ENCODE measurements at places on chromosomes 11 and 22. TPM values are rescaled to one million over a fixed set of nuclear protein-coding genes. Genes with fewer than 3 reads are reported as not detected.

- H3K36me3 ChIP-seq = no peaks in the 10 kb centered on the region
- no peak overlapping the region for H3K4me3 ChIP-seq
- DNase-seq = no peak
- peaks cover 2% of the 10 kb centered on the region for H3K4me1 ChIP-seq
- no peak overlapping the region for H3K27ac ChIP-seq
Observed at GRCh38 chr11:28168718-28169117, 60.5 kb downstream of the METTL15 start.

DNA sequence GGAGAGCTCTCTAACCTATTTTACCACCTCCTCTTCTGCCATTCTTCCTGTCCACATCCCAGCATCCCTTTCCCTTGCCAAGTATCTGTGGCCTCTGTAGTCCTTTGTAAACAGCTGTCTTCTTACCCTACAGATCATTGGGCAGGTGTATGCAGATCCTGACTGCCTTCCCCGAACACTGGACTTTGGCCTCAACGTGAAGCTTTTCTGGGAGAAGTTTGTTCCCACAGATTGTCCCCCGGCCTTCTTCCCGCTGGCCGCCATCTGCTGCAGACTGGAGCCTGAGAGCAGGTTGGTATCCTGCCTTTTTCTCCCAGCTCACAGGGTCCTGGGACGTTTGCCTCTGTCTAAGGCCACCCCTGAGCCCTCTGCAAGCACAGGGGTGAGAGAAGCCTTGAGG lies 17.3 kb downstream of the PIK3IP1 start:
- no peak overlapping the region for H3K27ac ChIP-seq
- H3K4me3 ChIP-seq = no peak overlapping the region
- no peak for DNase-seq
- H3K27me3 ChIP-seq = no peaks in the 10 kb centered on the region

DNA sequence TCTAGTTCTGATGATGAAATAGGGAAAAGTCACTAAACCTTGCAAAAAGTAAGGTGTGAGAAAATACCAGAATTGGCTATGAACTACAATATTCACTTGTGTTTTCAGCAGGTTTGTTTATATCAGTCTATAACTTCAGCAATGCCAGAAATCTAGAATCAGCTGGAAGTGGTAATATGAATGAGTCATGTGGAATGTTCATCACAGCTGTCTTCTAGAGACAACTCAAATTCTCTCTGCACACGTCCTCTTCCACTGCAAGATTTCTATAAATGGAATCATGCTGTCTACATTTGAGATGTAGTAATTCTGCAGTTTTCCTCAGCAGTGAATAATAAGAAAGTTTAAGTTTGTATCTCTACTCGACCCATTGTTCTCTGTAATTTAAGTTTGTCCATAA lies 89.9 kb downstream of the OR4A15 start:
- H3K27me3 ChIP-seq = no peaks in the 10 kb centered on the region
- DNase-seq = no peak

- H3K27me3 ChIP-seq = no peaks in the 10 kb centered on the region
- no peak overlapping the region for H3K27ac ChIP-seq
- H3K4me1 ChIP-seq = peaks cover 49% of the 10 kb centered on the region
- H3K36me3 ChIP-seq = no peaks in the 10 kb centered on the region
- DNase-seq = no peak
- H3K4me3 ChIP-seq = no peak overlapping the region
Observed at GRCh38 chr11:122678406-122678805, 22.9 kb downstream of the UBASH3B start.

DNA sequence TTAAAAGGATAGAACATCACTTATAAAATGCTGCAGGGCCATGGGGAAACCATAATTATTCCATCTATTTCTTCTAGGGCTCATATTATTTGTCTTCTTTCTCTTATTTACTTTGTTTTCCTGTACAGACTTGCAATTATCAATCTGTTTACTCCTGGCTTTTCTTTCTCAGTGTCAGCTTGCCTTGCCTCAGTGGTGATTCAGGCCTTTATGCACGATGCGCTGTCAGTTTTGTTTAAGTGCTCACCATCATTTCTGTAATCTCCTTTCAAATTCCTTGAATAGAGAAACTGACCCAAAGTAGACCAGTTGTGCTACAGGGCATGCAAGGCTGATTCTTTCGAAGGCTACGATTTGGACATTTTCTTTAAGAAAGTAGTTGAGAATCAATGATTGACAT lies 4.7 kb downstream of the PDHX start:
- peaks cover 2% of the 10 kb centered on the region for H3K4me1 ChIP-seq
- H3K4me3 ChIP-seq = no peak overlapping the region
- H3K27ac ChIP-seq = no peak overlapping the region
- no peak for DNase-seq
- H3K36me3 ChIP-seq = peaks cover 3% of the 10 kb centered on the region

DNA sequence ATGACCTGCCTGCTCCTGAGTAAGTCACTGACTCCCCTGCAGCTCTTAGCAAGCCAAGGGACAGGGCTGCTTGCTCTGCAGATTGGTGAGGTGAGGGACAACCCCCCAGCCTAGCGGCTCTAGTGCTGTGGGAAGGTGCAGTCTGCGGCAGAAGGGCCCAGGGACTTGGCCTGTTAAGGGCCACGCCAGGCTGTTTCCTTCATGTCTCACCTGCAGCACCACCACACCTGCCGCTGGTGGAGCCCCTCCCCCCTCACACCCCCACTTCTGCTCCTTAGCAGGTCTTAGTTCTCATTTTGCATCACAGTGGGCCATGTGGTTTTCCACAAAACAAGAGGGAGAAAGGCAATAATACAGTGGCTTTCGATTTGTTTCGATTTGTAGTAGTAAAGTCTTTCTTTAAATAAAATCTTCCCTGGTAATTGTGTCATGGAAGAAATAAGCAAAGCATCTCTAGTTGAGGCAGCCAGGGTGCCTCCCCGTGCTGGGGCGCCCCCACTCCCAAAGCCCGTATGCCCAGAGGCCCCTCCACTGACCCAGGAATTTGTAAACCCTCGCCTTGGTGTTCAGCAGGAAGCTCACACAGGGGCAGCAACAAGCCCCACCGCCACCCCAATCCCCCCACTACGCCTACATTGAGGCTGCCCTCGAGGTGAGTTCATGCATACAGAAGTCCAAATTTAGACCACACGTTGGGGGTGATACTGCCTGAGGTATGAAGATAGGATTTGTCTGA lies 86.5 kb upstream of the CLDN5 start:
- no peak overlapping the region for H3K27ac ChIP-seq
- no peaks in the 10 kb centered on the region for H3K4me1 ChIP-seq
- no peaks in the 10 kb centered on the region for H3K27me3 ChIP-seq
- H3K4me3 ChIP-seq = no peak overlapping the region
- H3K36me3 ChIP-seq = no peaks in the 10 kb centered on the region

DNA sequence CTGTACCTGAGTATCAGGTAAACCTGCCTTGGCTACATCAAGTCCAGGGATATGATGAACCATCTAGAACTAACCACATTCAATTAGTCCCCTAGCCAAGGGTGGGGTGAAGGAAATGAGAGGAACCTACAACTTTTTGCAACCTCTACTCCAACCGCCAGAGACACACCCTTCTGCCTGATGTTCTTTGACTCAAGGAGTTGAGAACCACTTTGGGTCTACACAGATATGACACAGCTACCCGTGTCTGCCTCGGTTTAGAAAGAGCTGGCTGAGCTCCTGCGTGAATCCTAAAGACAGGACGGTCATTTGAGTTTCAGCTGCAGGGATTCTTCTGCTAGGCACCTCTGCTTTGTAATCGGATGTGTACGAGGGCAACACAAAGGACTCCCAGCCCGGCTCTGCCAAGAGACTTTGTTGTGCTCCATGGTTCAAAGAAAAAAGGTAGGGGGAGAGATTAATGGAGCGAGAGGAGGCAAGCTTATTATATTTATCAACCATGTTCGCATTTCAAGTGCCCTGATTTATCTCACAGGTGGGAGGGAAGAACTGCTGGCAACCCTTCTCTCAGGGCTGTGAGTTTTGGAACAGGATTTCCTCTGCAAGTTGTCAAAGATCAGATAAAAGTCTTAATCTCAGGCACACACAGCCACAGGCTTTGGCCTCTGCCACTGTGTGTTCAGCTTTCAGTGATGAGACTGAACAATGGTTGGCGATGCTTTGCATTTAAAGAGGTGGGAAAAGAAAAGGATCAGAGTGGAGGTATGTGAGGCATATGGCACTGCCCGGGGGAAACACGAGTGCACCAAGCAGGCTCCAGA lies 35.1 kb downstream of the FLI1 start:
- no peak overlapping the region for H3K27ac ChIP-seq
- H3K4me1 ChIP-seq = no peaks in the 10 kb centered on the region
- peaks cover 66% of the 10 kb centered on the region for H3K27me3 ChIP-seq
- no peak for DNase-seq

DNA sequence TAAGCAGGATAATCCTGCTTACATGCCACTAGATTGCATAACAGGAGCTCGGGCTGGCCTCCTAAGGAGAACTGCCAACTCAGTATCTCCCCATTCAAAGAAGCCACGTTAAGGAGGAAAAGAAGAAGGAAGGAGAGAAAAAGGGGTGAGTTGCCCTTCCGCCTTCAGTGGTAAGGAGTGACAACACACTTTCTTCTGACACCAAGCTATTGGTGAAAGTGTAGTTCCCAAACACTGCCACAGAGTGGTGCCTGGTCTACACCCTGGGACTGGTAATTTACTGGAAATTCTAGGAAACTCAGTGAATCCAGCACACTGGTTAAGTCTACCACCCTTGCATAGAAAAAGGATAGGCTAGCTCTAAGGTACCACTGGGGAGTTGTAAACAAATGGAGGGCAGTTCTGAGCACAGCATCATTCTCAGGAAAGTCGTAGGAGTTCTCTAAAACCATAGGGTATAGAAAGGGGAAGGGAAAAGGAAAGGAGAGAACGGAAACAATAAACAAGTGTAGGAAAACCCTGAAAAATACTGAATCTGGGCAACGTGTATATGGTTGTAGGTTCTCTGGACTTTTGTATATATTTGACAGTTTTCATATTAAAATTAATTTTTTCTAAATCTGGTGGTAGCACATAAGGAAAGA lies 58.2 kb downstream of the RRAS2 start:
- H3K4me1 ChIP-seq = no peaks in the 10 kb centered on the region
- peak; percentile 42 for DNase-seq
- no peaks in the 10 kb centered on the region for H3K36me3 ChIP-seq
- no peaks in the 10 kb centered on the region for H3K27me3 ChIP-seq

DNA sequence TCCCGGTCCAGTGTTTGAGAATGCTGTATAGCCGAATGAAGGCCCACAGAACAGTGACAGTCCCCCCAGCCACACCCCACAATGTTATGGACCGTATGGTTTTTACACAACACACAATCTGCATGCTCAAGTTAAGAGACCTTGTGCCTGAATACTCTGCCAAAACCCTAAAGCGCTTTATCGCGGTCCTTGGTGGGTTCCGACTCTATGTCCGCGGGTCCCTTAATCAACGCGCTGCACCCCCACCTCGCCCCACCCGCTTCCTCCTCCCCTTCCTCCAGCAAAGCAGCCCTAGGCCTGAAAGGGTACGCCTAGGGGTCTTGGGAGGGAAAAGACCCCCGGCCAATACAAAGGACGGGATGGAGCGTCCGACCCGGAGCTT lies 442 bp downstream of the COPB1 start:
- H3K4me3 ChIP-seq = peak overlapping the region; percentile 64
- no peaks in the 10 kb centered on the region for H3K27me3 ChIP-seq
- peaks cover 14% of the 10 kb centered on the region for H3K4me1 ChIP-seq
- DNase-seq = no peak
- H3K36me3 ChIP-seq = peaks cover 22% of the 10 kb centered on the region

DNA sequence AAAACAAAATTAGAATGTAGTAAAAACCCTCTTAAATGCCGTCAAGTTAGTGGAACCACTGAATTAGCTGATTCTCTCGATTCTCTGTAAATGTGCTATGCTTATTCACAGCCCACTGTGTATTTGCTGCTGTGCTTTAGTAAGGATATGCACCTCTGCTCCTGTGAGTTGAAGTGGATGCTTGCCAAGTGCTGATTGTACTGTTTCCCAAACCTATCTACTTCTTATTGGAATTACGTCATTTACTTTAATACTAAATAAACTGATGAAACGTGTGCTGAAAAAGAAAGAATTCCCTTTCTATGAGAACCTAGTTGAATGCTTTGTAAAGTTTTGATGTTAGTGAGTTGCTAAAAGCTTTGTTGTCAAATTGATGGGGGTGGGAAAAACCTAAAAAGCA lies 158.4 kb downstream of the LRRC4C start:
- H3K4me1 ChIP-seq = no peaks in the 10 kb centered on the region
- no peaks in the 10 kb centered on the region for H3K27me3 ChIP-seq
- no peak overlapping the region for H3K4me3 ChIP-seq

GRCh38 chr22:46233231-46233630 lies 16.9 kb downstream of the CDPF1 start:
- H3K36me3 ChIP-seq = no peaks in the 10 kb centered on the region
- no peak overlapping the region for H3K27ac ChIP-seq
- no peak for DNase-seq
- H3K4me1 ChIP-seq = no peaks in the 10 kb centered on the region
- no peaks in the 10 kb centered on the region for H3K27me3 ChIP-seq

DNA sequence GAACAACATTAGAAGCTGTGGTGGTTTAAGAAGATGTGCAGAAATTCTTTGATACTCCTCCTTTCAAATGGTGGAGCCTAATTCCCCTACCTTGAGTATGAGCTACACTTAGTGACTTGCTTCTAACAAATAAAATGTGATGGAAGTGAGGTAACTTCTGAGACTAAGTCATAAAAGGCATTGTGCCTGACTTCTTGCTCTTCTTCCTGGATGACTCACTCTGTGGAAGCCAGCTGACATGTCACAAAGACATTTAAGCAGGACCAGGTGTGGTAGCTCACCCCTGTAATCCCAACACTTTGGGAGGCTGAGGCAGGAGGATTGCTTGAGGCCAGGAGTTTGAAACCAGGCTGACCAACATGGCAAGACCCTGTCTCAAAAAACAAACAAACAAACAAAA lies 3.9 kb upstream of the PLA2G3 start:
- no peak overlapping the region for H3K4me3 ChIP-seq
- no peaks in the 10 kb centered on the region for H3K27me3 ChIP-seq
- no peak for DNase-seq
- H3K27ac ChIP-seq = no peak overlapping the region
- no peaks in the 10 kb centered on the region for H3K4me1 ChIP-seq

GRCh38 chr22:22692707-22693530 lies 48.5 kb downstream of the GGTLC2 start:
- no peak for DNase-seq
- H3K4me3 ChIP-seq = no peak overlapping the region
- H3K27me3 ChIP-seq = no peaks in the 10 kb centered on the region

GRCh38 chr11:101010899-101011298 lies 118.7 kb downstream of the PGR start:
- no peak overlapping the region for H3K27ac ChIP-seq
- no peaks in the 10 kb centered on the region for H3K36me3 ChIP-seq
- no peak for DNase-seq
- H3K4me1 ChIP-seq = no peaks in the 10 kb centered on the region

Gene B4GALNT4
- total RNA-seq = 54.3 TPM

Gene RBMXL2
- 0.12 TPM for total RNA-seq

Gene TSGA10IP
- not detected for total RNA-seq

All from HCT116 (cell line).